AG08395 (cell line): ENCODE measurements at places on chromosomes 3 and 15.
A peak's percentile ranks its signal among the peaks of the same experiment; 100 is the strongest.

- DNase-seq = no peak
Observed at GRCh38 chr3:190912736-190913135, 50.2 kb upstream of the GMNC start.

DNA sequence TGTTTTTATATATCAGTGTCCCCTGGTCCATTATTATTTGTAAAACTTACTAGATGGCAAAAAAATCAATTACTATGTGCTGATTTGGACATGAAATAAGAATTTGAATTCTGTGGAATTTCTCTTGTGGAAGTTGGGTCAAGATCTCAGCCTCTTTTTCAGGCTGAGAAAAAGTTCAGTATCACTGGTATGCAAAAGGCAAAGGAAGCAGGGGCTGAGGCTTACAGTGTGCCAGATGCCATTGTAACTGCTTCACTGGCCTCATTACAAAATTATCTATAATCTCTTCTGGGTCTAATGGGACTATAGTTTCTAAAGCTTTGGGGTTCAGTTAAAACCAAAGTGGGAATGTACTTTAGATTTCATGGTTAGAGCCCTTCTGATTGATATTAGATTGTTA is 125.9 kb upstream of the SLC7A14 start:
- DNase-seq = no peak

DNA sequence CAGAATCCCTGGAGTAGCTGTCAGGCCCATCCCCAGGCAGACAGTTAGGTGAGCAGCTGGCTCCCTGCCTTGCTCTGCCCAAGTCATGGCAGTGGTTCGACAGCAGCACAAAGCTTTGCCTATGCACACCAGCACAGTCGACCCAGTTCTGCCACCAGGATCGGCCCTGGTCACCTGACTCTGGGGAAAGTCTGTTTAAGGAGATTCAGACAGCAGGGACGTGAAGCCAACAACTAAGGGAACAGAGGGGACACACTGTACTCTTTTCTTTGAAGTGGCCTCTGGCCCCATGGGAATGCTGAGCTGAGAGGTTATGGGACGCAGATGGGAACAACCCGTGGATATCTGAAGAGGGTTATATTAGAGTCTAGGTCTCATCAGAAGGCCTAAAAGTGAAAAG is 134.8 kb downstream of the CHDH start:
- no peak for DNase-seq

DNA sequence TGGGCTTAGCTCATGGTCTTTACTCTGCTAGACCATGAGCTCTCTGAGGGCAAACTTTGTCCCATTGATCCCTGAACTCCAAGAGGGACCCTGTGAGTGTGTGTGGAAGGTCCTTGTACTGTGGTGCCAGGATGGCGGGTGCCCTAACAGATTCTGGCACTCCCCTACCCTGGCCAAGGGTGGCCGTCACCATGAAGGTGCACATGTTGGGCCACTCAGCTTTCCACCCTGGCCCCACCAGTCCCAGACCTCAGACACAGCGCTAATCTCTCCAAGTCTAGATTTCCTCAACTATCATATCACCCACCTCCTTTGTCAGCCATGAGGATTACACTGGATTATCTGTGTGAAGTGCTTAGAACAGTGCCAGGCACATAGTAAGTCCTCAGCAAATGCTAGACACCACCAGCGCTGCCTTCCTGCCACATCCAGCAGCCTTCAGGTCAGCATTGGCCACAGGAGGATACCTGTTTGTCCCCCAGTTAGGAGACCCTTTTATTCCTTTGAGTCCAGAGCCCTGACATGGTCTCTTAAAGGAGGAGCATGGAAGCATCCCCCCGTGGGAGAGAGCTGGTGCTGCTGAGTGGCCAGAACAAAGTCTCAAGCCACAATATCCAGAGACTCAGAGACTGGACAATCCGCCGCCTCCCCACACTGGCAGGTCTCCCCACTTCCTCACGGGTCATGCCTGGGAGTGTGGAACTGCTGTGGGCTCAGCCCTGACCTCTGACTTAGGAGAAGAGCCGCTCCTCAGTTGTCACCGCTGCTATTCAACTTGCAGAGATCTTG is 44.5 kb upstream of the SLCO2A1 start:
- no peak for DNase-seq

- no peak for DNase-seq
Observed at GRCh38 chr15:66959066-66959465, 106.3 kb upstream of the SMAD3 start.

DNA sequence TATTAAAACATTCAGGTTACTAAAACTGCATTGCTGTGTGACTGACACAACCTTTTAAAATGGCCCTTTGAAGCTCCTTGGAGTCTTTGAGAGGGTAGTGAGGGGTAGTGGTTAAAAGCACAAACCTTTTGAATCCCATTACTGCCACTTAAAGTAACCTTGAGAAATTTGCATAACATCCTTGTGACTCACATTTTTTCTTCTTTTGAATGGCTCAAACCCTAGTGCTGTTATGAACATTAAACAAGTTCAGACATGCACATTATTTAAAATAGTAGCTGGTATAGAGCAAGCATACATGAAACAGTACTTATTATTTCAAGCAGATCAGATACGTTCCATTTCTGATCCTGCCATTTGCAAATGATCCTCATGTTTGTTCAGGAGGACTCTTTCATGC is 3.7 kb upstream of the CLDN1 start:
- DNase-seq = no peak

- no peak for DNase-seq
Observed at GRCh38 chr3:144242747-144243146, 271.1 kb downstream of the DIPK2A start.

DNA sequence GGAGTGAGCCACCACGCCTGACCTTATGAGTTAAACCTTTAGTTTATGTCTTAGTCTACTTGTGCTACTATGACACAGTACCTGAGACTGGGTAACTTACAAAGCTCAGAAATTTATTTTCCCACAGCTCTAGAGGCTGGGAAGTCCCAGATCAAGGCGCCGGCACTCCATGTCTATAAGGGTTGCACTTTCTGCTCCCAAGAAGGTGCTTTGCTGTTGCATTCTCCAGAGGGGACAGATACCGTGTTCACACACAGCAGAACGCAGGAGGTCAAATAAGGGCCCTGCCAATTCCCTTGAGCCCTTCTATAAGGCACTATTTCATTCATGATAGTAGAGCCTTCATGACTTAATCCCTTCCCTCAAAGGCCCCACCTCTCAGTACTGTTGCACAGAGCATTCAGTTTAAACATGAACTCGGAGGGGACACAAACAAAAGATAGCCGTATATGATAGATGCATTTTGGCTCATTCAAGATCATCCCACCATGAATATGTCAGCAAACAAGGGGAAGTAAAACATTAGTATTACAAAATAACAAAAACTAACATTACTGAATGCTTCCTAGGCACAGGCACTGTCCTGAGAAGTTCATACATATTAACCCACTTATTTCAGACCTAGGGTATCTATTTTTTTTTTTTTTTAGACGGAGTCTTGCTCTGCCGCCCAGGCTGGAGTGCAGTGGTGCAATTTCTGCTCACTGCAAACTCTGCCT is 26.5 kb downstream of the PLA1A start:
- DNase-seq = no peak

DNA sequence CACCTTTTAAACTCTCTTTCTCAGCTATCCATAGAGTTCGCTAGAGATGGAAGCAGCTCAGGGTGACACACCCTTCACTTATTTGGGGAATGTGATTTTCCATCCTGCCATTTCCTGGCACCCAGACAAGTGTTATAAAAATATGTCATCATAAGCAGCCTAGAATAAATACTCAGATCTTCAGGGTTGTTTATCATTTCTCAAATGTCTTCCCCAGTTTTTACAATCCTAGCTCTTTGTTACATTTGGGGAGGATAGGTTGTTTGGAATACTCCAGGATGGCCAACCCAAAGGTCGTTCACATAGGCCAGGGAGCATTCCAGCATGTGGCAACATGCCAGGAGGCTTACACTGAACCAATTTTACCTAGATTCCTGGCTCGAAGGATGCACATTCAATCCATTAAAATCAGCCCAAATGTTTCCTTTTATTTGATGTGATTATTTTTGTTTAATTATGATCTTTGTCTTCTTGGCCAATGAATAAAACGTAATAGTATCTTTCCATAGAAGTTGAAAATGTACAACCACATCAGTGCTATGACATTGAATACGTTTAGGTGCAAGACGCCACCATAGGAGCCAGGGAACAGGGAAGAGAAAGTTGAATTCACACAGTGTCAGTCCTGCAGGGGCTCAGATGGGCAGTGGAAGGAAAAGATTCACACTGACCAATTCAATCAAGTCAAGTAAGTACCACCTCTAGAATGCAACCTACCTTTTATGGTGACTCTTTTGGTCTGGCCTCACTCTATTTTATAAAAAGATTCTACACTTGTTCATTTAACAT is 537.7 kb upstream of the MDFIC2 start:
- DNase-seq = peak; percentile 75

- DNase-seq = no peak
Observed at GRCh38 chr3:134959516-134959915, 164.5 kb downstream of the EPHB1 start.

- no peak for DNase-seq
Observed at GRCh38 chr3:3619815-3620214, 179.4 kb upstream of the LRRN1 start.

GRCh38 chr3:38646630-38647029 is 2.9 kb downstream of the SCN5A start:
- DNase-seq = no peak

DNA sequence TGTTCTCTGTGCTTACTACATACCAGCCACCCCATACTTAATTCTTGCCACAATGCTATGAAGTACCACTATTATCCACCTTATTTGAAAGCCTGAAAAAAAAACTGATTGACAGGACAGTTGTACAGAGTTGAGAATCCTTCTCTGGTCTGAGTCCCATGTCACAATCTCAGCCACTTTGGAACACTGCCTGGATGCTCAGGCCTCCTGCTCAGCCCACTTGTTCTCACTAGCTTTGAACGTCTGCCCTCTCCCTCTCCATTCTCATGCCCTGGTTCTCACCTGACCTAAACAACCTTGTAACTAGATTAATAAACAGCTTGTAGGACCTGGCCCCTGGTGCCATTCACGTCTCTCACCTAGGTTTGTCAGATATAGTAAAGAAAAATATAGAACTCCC is 53.9 kb downstream of the TRIM69 start:
- DNase-seq = no peak

DNA sequence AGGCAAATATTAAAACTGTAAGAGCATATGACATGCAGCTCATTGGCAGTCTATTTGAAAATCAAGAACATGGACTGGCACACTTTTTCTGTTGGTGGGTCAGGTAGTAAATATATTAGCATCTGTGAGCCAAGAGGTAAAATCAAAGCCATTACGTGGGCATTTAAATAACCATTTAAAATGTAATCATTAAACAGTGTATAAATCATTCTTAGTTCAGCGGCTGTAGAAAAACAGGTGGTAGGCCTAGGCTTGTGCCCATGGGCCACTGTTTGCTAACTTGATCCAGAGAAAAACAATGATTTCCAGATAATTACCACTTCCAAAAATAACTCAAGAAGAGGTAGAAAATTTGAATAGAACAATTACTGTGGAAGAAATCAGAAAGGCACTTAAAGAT is 105.1 kb downstream of the CHST2 start:
- no peak for DNase-seq

DNA sequence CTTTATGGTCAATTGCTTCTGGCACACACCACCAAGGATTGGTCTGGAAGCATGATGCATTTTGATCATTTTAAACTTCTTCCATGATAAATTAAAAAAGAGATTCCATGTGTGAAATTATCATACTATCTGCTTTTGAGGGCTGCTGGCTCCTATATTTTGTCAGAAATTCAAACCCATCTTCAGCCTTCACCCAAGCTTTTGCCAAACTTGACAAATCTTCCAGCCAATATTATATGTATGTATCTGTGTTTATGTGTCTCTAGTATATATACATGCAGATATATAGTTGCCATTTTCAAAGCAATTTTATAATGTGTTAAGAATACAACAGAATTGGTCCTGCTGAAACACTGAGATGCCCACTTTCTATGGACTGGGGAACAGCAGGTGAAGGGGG is 275.7 kb downstream of the AGBL1 start:
- no peak for DNase-seq

DNA sequence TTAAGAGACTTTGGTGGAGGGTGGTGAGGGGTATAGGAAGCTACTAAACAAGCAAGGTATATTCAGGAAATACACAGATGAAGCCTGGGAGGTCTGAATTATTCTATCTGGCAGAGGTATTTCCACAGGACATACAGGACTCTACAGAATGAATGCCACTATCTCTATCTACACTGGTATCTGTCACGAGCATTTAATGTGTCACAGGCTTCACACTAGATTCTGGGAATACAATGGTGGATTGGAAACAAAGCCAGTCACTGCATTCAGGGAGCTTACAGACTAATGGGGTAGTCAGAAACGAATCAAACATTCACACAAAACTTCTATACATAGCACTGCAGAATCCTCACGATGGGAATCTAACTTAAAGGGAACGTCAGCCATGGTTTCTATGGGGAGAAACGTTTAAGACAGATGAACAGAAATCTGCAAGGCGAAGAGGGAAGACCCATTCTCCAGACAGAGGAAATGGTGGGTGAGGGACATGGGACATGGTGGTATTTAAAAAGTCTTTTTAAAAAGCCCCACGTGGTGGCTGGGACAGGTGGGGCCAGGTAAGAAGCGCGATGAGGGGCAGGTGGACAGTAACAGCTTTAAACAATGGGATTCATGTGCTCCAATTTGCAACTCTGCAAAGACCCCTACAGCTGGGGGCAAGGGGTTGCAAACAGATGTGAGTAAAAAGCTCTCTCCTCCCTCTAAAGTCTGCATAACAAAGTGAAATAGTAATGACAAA is 16.5 kb downstream of the LRIG1 start:
- no peak for DNase-seq

DNA sequence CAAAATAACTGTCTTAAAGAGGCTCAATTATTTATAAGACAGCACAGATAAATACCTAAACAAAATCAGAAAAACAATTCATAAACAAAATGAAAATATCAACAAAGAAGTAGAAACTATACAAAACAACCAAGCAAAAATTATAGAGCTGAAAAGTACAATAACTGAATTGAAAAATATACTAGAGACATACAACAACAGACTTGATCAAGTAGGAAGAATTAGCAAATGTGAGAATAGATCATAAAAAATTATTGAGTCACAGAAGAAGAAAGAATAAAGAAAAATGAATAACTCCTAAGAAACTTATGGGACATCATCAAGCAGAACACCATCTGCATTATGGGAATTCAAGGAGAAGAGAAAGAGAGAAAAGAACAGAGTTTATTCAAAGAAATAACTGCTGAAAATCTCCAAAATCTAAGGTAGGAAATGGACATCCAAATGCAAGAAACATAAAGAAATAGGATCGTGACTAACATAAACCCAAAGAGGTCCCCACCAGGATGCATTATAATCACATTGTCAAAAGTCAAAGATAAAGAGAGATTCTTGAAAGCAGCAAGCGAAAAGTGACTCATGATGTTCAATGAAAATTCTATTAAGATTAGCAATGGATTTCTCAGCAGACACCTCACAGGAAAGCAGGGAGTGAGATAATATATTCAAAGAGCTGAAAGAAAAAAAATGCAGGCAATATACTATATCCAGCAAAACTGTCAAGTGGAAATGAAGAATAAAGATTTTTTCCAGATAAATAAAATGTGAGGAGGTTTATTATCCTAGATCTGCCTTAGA is 85.9 kb downstream of the DCLK3 start:
- DNase-seq = no peak
